ENCODE measurements at places on chromosomes 7 and 10. TPM values are rescaled to one million over a fixed set of nuclear protein-coding genes. Genes with fewer than 3 reads are reported as not detected.
A peak's percentile ranks its signal among the peaks of the same experiment; 100 is the strongest.

GRCh38 chr7:20958572-20958971 is 171.9 kb upstream of the SP8 start:
- no peak for DNase-seq
- H3K27me3 ChIP-seq, result no peaks in the 10 kb centered on the region
- no peak overlapping the region for H3K27ac ChIP-seq
- no peak overlapping the region for H3K4me3 ChIP-seq
- no peaks in the 10 kb centered on the region for H3K36me3 ChIP-seq

GRCh38 chr7:20083781-20084180 is 133.4 kb downstream of the MACC1 start:
- H3K27ac ChIP-seq, result no peak overlapping the region
- no peak overlapping the region for H3K4me3 ChIP-seq
- DNase-seq, result no peak
- H3K27me3 ChIP-seq, result no peaks in the 10 kb centered on the region

DNA sequence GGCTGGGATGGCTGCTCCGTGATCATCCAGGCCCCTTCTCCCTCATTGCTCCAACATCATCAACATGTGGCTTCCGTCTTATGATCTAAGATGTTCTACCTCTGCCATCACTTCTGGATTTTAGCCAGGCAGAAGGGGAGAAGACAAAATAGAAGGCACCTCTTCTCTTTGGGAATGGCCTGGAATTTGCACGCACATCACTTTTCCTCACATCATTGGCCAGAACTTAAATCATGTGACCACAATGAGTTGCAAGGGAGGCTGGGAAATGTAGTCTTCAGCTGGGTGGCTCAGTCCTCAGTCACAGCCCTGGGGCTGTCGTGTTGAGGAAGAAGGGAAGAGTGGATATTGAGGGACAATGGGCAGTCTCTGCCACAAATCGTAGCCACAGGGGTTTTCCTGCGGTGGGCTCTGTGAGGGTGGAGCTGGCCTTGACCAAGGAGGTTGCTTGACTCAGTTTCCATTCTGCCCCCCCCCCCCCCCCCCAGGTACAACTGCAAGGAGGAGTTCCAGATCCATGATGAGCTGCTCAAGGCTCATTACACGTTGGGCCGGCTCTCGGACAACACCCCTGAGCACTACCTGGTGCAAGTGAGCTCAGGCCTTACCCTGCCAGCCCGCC is 50.3 kb downstream of the PALD1 start:
- no peak overlapping the region for H3K4me3 ChIP-seq
- no peaks in the 10 kb centered on the region for H3K4me1 ChIP-seq
- no peaks in the 10 kb centered on the region for H3K27me3 ChIP-seq
- DNase-seq, result no peak

DNA sequence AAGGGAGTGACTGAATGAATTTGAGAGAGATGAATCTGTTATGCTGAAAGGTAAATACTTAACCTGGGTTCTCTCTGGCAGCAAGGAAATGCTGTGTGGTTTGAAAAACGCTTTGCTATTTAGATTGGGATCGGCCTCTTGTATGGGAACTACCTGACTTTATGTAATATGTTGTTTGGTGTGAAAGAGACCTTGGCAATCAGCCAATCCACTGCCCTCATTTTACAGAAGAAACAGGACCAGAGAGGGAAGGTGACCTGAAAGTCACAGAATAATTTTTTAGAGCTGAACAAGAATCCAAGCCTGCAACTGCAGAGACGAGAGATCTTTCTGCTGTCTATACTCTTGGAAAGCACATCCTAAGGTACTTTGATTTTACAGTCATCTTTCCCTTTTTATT is 1.0 kb downstream of the BUD31 start:
- H3K27ac ChIP-seq, result peak overlapping the region; percentile 98
- H3K36me3 ChIP-seq, result peaks cover 49% of the 10 kb centered on the region
- no peaks in the 10 kb centered on the region for H3K27me3 ChIP-seq
- DNase-seq, result no peak
- H3K4me3 ChIP-seq, result peak overlapping the region; percentile 100

- peaks cover 83% of the 10 kb centered on the region for H3K4me1 ChIP-seq
- H3K4me3 ChIP-seq, result peak overlapping the region; percentile 89
- DNase-seq, result no peak
- peaks cover 6% of the 10 kb centered on the region for H3K36me3 ChIP-seq
- H3K27me3 ChIP-seq, result no peaks in the 10 kb centered on the region
- peak overlapping the region; percentile 100 for H3K27ac ChIP-seq
These were observed 1.9 kb downstream of the ZYX start for GRCh38 chr7:143382791-143383641.

DNA sequence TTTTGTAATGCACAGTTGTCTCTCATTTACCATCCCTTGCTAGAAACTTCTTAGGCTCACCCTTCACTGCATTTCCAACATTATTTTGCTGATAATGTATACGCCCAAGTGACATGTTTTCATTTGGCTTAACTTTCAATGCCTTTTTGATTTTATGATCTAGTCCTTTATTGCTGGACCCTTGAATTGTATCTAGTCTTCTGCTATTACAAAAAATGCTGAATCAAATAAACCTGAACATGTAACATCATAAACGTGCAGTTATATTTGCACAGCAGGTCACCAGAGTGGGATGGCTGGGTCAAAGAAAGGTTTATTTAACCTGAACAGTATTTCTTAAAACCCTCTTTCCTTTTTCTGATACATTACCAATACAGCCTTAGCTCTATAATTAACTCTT is 63.0 kb downstream of the MINDY3 start:
- H3K36me3 ChIP-seq, result peaks cover 83% of the 10 kb centered on the region
- H3K27ac ChIP-seq, result no peak overlapping the region
- no peaks in the 10 kb centered on the region for H3K4me1 ChIP-seq
- no peak overlapping the region for H3K4me3 ChIP-seq

DNA sequence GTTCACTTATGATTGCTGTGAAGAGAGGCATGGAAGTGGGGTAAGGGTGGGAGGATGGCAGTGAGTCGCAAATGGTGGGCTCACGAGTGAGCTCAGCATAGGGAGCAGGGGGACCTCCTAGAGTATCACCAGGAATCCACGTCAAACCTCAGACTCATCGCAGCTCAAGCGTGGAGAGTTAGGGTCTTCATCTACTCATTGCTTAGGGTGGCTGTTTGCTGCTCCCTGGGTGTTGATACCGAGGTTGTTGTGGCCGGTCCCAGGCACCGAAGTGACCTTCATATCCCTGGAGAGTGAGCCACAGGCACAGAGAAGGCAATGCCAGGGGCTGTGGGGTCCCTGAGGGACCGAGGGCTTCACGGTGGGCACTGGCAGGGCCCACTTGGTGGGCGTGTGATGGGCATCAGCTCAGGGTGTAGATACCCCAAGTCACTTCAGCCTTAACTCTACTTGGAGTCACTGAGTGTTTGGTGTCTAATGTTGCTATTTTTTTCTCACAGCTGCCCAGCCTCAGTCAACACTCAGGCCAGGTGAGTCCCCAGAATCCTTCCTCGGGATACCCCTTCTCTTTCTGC is 16.8 kb downstream of the DMBT1 start:
- H3K27ac ChIP-seq, result no peak overlapping the region
- DNase-seq, result no peak
- no peaks in the 10 kb centered on the region for H3K27me3 ChIP-seq
- no peaks in the 10 kb centered on the region for H3K36me3 ChIP-seq
- no peak overlapping the region for H3K4me3 ChIP-seq

DNA sequence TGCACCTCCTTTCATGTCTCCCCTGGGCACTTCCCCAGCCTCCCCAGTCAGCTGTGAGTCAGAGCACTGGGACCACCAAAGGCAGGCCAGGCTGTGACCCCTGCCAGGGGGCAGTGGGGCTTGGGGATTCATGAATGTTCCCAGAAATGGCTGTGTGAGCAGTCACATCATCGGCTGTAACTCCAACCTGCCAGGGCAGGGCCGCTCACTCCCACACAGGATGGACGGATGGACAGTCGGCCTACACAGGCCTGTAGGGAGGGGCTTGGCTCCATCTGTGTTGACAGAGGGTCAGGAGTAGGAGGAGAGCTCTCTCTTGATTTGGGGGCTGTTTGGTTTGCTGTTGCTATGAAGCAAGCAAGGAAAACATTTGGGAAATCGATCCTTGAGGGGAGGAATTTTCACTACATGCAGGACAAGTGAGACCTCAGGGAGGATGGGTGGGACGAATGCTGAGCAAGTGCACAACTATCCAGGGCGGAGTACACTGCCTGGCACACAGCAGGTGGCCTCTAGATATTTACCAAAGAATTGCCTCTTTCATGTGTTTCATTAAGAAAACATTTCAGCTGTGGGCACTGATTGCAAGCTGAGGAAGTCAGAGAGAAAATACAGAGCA is 2.9 kb upstream of the IGFBP1 start:
- no peak overlapping the region for H3K27ac ChIP-seq
- no peaks in the 10 kb centered on the region for H3K36me3 ChIP-seq
- DNase-seq, result no peak
- no peaks in the 10 kb centered on the region for H3K4me1 ChIP-seq

DNA sequence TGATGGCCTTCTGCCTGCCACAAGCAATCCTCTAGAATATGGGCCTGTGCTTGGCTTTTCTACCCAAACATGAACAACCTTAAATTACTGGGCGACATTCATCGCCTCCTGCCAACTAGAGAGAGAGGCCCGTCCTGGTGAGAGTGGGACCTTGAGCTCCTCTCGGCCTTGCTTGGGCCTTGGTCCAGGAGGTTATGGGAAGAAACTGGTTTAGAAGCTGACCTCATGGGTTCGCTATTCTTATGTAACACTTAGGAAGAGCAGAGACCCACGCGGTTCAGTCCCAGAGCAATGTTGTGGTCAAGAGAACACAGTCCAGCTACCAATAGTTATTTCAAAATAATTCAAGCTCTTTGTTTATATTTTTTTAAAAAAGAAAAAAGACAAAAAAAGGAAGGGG is 176.3 kb upstream of the ZNF32 start:
- H3K4me1 ChIP-seq, result no peaks in the 10 kb centered on the region
- H3K27ac ChIP-seq, result no peak overlapping the region
- no peak for DNase-seq
- H3K27me3 ChIP-seq, result no peaks in the 10 kb centered on the region
- no peaks in the 10 kb centered on the region for H3K36me3 ChIP-seq

DNA sequence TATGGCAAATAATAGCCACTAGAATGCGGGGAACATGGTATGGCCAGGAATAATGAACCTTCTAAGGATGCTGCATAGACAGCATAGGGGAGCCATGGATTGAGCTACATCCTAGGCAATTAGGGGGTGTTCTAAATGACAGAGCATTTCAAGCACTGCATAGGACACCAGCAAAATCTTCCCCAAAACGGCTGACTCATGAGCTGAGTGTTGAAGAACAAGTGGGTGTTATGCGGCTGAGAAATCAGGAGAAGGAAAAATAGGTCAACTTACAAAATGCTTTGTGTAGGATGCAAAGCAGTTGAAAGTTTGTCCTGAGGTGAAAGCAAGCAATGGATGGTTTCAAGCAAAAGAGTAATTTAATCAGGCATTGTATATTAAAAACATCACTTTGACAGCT is 1023.5 kb upstream of the C7orf33 start:
- H3K27me3 ChIP-seq, result no peaks in the 10 kb centered on the region
- H3K4me1 ChIP-seq, result no peaks in the 10 kb centered on the region
- no peaks in the 10 kb centered on the region for H3K36me3 ChIP-seq

DNA sequence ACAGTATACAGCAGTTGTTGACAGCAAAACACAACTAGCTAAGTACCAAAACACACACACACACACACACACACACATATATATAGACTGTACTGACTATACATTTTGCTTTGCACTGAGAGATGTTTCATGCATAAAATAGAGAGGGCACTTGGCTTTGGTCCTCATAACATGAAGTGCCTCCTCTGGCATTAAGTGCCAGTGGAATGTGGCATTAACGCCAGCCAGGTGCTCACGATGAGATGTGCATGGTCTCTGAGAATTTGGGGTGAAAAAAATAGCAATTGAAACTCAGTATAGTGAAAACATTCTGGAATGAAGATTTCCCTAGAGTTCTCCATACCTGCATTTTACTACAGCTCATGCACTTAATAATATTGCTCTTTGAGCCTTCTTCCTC is 70.0 kb upstream of the INSYN2A start:
- no peaks in the 10 kb centered on the region for H3K4me1 ChIP-seq
- no peaks in the 10 kb centered on the region for H3K36me3 ChIP-seq
- H3K4me3 ChIP-seq, result no peak overlapping the region

DNA sequence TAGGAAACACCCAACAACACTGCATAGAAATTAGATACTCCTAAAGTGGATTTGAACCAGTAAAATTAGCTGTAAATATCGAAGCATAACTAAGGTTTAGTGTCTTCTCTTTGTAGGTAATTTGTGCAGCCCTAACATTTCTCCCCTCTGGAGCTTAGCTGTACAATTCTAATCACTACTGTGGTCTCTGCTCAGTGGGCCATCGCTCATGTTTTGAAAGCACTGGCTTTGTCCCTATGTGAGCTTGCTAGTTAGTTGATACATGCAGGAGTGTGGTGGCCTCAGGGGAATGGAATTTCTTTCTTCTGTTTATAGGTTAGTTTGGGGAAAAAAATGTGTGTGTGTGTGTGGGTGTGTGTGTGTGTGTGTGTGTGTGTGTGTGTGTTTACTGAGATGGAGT is 373.1 kb downstream of the DPP6 start:
- no peaks in the 10 kb centered on the region for H3K4me1 ChIP-seq
- H3K36me3 ChIP-seq, result no peaks in the 10 kb centered on the region
- no peak overlapping the region for H3K4me3 ChIP-seq
- no peak overlapping the region for H3K27ac ChIP-seq
- no peak for DNase-seq
- H3K27me3 ChIP-seq, result no peaks in the 10 kb centered on the region

GRCh38 chr7:46569133-46569465 is 648.0 kb upstream of the IGFBP3 start:
- peak overlapping the region; percentile 48 for H3K27ac ChIP-seq
- peaks cover 5% of the 10 kb centered on the region for H3K4me1 ChIP-seq
- no peaks in the 10 kb centered on the region for H3K36me3 ChIP-seq
- no peak for DNase-seq

DNA sequence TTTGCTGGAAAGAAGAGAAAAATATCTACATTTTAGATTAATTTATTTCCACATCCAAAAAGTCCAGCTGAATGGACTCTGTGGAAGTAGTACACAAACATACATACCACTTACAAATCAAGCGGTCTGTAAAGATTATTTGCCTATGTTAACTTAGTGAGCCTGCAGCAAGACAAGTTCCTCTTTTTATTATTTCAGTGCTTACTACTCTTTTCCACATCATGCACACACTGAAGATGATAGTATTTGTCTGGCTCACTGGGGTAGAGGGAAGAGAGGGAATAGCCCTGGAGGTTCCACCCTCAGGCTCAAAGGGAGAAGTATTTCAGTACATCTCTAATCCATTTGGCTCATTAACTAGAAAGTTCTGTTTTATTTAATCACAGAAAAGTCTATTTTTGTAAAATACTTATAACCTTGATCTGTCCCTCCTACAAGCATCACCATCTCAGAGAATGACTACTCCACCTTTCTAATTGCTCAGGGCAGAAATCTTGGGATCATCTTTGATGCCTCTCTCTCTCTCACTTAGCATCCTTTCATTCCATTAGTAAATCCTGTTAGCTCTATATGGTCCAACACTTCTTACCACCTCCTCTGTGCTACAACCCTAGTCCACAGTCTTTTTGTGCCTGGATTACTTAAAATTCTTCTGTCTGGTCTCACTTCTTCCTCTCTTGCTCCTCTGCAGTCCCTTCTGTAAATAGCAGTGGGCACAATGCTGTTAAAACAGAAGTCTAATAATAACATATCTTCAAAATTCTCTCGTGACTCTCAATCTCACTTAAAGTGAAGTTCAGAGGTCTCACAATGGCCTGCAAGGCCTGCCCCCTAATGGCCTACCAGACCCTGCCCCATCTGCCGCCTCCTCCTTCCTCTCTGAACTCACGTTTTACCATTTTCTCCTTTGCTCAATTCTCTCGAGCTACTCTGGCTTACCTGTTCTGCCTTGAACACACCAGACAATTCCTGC is 64.3 kb upstream of the CCDC6 start:
- no peaks in the 10 kb centered on the region for H3K27me3 ChIP-seq
- DNase-seq, result no peak
- no peak overlapping the region for H3K4me3 ChIP-seq
- peaks cover 13% of the 10 kb centered on the region for H3K4me1 ChIP-seq

CCDC3 gene
- total RNA-seq, result 11.0 TPM

FANK1 gene
- 0.94 TPM for total RNA-seq

SFTPA1 gene
- not detected for total RNA-seq

SLIT1 gene
- total RNA-seq, result 0.64 TPM

TMEM176A gene
- 84.6 TPM for total RNA-seq

Data from spleen (tissue), 13 donors.